Effector memory CD4-positive, alpha-beta T cell (primary cell): ENCODE measurements at places on chromosomes 12 and 14.

DNA sequence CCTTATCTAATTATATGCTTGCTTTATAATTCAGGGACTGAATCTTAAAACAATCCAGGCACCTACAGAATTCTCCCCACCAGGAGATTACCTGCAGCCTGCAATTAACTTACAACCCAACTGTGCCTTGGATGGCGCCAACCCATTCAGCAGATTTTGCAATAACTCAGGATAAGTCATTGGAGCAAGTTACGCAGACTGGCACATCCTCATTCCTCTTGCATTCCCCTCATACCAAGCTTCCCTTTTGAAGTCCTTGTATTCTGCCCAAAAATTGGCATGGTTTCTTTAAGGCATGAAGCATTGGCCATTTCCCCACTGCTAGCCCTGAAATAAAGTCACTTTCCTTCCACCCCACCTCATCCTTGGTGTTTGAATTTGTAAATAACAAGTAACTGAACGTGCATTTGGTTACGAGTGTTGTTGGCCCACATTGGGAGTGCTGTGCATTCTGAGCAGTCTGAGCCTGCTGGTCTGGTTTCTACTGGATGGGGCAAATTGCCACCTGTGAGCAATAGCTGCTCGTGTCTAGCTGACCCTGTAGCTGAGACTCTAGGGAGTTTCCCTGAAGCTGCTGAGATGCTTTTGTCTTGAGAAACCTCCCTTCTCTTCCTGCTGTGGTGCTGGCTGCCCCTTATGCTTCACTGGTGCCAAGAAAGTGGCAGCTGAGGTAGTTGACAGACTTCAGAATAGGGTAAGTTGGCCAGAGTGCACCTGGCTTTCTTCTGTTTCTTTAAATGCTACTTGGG lies 99.2 kb upstream of the SCAF11 start:
- no peak overlapping the region for H3K4me3 ChIP-seq
- DNase-seq: no peak
- peaks cover 5% of the 10 kb centered on the region for H3K27me3 ChIP-seq
- no peak overlapping the region for H3K27ac ChIP-seq

DNA sequence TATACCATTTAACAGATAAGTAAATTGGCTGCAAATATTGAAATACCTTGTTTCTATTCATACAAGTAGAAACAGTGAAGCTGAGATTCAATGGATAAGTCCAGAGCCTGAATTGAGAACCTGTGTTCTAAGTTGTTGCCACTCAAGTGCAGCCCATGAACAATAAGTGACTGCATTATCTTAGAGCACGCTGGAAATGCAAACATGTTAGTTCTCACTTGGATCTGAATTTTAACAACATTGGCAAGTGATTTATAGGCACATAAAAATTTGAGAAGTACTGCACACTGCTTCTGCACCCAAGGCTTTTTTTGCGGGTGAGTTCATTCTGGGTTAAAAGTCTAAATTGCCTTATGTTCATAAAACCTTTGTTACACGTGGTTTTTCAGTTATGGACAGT lies 484.3 kb downstream of the NAV3 start:
- no peaks in the 10 kb centered on the region for H3K4me1 ChIP-seq
- H3K27ac ChIP-seq: no peak overlapping the region
- H3K27me3 ChIP-seq: no peaks in the 10 kb centered on the region
- no peak overlapping the region for H3K4me3 ChIP-seq
- no peak for DNase-seq
- H3K36me3 ChIP-seq: no peaks in the 10 kb centered on the region

DNA sequence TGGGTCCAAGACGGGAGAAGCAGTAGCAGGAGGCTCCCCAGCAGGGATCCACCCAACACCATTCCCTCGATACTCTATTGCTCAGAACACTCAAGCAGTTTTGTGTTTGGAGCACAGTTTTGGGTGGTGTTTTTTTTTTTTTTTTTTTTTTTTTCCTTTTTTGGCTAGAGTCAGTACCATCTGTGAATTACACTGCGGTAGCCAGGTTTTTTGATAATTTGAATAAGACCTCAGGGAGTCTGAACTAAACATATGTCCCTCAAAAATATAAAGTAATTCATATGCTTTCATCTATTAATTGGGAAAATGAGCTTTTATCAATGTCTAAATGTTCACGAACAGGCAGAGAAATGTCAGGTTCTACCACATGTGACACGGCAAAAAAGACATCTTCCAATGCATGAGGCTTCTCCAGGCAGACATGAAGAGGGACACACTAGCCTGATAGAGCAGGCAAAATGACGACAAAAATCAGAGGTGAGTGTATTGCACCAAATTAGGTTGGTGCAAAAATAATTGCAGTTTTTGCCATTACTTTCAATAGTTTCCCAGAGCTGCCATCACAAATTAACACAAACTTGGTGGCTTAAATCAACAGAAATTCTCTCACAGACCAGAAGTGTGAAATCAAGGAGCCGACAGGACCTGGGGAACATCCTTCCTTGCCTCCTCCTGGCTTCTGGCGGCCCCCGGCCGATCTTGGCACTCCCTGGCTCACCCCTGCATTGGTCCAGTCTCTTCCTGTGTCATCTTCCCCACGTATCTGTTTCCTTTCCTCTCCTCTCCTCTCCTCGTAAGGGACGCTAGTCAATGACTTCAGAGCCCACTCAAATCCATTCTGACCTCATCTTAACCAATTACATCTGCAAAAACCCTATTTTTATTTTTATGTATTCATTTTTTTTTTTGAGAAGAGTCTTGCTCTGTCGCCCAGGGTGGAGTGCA lies 33.9 kb downstream of the FOXN3 start:
- H3K36me3 ChIP-seq: no peaks in the 10 kb centered on the region
- H3K27me3 ChIP-seq: no peaks in the 10 kb centered on the region
- H3K27ac ChIP-seq: no peak overlapping the region
- DNase-seq: no peak

GRCh38 chr12:54161481-54162437 lies 27.0 kb downstream of the SMUG1 start:
- no peak for DNase-seq
- no peaks in the 10 kb centered on the region for H3K4me1 ChIP-seq
- no peaks in the 10 kb centered on the region for H3K36me3 ChIP-seq
- H3K27ac ChIP-seq: no peak overlapping the region
- H3K27me3 ChIP-seq: no peaks in the 10 kb centered on the region

DNA sequence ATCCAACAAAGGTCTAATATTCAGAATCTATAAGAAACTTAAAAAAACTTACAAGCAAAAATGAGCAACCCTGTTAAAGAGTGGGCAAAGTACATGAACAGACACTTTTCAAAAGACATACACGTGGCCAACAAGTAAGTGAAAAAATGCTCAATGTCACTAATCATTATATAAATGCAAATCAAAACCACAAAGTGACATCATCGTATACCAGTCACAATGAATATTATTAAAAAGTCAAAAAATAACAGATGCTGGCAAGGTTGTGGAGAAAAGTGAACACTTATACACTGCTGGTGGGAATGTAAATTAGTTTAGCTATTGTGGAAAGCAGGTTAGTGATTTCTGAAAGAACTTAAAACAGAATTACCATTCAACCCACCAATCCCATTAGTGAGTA lies 199.1 kb downstream of the SNAPC1 start:
- H3K4me1 ChIP-seq: no peaks in the 10 kb centered on the region
- no peak for DNase-seq
- H3K36me3 ChIP-seq: no peaks in the 10 kb centered on the region

GRCh38 chr14:91333650-91334039 lies 84.0 kb downstream of the CCDC88C start:
- H3K36me3 ChIP-seq: peaks cover 78% of the 10 kb centered on the region
- no peaks in the 10 kb centered on the region for H3K27me3 ChIP-seq
- no peak for DNase-seq
- H3K4me1 ChIP-seq: peaks cover 26% of the 10 kb centered on the region

- no peaks in the 10 kb centered on the region for H3K36me3 ChIP-seq
- no peaks in the 10 kb centered on the region for H3K27me3 ChIP-seq
- DNase-seq: no peak
- no peak overlapping the region for H3K4me3 ChIP-seq
Measured at GRCh38 chr12:68237619-68238018, 12.0 kb upstream of the IL26 start.

DNA sequence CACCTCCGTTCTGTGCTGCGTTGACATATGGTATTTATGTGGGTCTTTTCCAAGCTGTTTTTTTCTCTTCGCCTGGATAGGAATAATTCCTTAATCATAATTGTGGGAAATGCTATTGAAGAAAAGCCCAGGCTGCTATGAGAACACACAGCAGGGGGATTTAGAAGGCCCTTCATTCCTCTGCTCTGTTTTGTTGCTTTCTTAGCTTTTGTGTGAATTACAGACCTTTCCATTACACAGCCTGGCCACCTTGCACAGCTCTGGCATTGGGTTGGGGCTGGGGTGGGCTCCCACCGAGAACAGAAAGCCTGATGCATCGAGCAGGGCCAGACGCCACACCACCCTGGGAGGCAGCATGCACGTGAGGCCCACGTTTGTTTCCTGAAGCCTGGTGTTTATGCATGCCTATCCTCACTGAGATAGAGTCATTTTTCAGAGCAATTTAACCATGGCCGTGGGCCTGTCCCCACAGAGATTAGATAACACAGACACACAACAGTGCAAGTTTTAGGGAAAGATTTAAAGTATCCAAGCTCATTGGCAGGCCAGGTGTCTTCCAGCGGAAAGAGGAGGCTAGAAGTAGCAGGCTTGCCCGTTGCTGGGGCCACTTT lies 287.6 kb upstream of the PWP1 start:
- peaks cover 2% of the 10 kb centered on the region for H3K4me1 ChIP-seq
- H3K4me3 ChIP-seq: no peak overlapping the region
- no peak overlapping the region for H3K27ac ChIP-seq
- DNase-seq: no peak
- no peaks in the 10 kb centered on the region for H3K36me3 ChIP-seq

GRCh38 chr12:76265424-76266180 lies 82.6 kb downstream of the BBS10 start:
- no peaks in the 10 kb centered on the region for H3K36me3 ChIP-seq
- no peak overlapping the region for H3K4me3 ChIP-seq
- no peak overlapping the region for H3K27ac ChIP-seq
- H3K4me1 ChIP-seq: no peaks in the 10 kb centered on the region
- no peak for DNase-seq
- H3K27me3 ChIP-seq: no peaks in the 10 kb centered on the region

DNA sequence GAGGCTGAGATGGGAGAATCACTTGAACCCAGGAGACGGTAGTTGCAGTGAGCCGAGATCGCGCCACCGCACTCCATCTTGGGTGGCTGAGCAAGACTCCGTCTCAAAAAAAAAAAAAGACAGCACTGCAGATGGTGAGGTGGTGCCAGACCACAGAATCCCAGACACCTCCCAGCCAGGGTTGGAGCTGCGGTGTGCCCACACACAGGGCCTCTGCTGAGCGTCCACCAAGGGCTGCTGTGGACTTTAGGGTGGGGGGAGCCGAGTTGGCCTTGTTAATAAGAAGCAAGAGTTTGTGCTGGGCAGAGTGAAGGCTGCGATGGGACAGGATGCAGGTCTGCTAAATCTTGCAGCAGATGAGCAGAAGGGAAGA lies 14.2 kb downstream of the KMT5A start:
- H3K27ac ChIP-seq: no peak overlapping the region
- H3K4me1 ChIP-seq: no peaks in the 10 kb centered on the region
- no peaks in the 10 kb centered on the region for H3K27me3 ChIP-seq
- H3K4me3 ChIP-seq: no peak overlapping the region
